Stimulated activated CD4-positive, alpha-beta T cell treated with anti-CD3 and anti-CD28 coated beads, TNF-alpha, amount 100 ng/mL, for 4 hours (primary cell): ENCODE measurements at places on chromosomes 4 and X.

- no peak for DNase-seq
Measured at GRCh38 chrX:132199941-132200340, 19.3 kb downstream of the RAP2C start.

DNA sequence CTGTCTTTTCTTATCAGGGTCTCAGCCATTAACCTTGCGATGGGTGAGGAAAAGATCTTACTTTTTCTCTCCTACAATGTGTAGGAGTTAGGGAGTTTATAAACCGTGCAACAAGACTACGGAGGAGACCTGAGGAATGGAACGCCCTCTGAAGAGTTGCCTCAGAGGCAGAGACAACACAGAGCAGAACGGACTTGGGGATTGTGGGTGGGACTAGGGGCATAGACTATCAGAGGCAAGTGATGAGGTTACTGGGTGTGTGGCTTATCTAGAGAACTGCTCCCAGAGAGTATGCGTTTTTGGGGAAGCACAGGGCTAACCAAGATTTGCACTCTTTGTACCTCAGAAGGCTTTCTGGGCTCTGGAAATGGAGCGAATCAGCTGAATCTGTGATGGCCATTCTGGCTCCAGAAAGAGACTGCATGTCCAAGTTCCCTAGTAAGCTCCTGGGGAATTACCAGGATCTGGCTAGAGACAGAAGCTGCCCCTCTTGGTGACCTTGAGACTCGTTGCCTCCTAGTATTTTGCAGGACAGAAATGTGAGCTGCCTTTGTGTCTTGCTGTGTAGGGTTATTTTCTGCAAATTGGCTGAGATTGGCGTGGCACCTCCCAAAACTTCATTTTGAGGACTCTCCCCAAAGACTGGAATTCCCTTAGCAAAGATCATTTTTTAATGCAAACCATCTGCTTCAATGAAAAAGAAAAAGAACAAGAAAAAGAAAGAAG lies 118.9 kb downstream of the ARSF start:
- DNase-seq = no peak

GRCh38 chr4:2587213-2587823 lies 50.9 kb downstream of the FAM193A start:
- no peak for DNase-seq

- no peak for DNase-seq
Measured at GRCh38 chr4:52612341-52612740, 46.8 kb downstream of the USP46 start.

DNA sequence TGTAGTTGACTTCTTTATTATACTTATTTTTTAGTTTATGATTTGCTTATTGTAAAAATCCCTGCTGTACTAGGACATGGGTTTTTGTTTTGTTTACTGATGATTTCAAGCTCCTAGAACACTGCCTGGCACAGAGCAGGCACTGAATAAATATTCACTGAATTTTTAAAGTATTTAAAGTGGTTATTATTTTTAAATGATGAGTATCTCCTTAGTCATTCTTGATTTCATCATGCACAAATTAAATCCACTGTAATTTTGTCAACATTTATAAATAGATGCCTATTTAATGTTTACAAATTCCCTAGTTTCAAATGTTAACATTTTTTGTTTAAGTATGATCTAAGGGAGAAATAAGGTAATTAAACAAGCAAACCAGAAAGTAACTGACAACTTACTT lies 367.9 kb upstream of the SLIT2 start:
- DNase-seq = no peak

DNA sequence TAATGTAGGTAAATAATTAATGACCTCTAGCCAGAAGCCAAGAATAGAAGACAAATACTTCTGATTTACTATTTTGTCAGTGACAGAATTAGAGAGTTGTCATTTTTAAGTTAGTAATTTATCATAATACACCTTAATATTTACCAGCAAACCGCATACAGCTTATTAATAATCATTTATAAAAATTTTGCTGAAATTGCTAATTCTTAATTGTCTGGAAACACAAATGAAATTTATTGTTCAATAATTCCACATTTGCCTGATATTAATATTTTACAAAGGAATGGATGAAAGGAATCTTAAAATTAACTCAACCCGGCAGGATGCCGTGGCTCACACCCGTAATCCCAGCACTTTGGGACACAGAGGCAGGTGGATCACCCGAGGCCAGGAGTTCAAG lies 44.7 kb downstream of the PROM1 start:
- DNase-seq = no peak

- DNase-seq = no peak
Measured at GRCh38 chr4:147808447-147808846, 76.6 kb downstream of the ARHGAP10 start.

DNA sequence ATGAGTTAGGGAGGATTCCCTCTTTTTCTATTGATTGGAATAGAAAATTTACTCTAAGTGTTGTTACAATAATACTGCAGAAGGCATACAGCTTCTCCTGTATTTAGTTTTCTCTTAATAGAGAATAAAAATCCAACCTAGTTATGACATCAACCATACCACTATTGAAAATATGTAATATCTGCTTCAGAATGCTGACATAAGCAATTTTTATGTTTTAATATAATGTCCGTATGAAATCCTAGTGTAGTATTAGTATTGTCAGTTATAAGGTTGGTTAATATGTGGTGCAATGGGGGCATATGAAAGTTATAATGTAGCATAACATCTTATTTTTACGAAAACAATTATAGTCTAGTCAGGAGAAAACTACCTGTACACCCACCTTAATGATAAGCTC lies 68.2 kb downstream of the HEPH start:
- no peak for DNase-seq

- DNase-seq = no peak
Measured at GRCh38 chr4:163755013-163755412, 260.5 kb downstream of the TMA16 start.

- DNase-seq = no peak
Measured at GRCh38 chrX:25006586-25007058, 9.1 kb downstream of the ARX start.

DNA sequence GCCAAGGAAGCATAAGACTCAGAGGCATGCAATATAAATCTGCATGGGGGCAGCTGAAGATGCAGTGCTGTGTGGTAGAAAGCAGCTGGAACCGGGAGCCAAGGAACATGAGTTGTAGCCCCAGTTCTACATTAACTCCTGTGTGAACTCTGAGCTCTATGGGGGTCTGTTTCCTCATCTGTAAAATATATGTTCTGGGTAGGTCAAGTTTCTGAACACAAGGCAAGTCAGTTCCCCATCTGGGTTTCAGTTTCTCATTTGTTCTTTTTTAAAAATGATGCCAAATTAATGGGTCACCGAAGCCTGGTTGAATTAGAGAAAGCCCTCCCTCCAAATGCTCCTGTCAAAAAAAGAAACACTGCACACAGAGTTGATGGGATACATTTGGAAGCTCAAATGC lies 24.0 kb downstream of the UNC5C start:
- no peak for DNase-seq

DNA sequence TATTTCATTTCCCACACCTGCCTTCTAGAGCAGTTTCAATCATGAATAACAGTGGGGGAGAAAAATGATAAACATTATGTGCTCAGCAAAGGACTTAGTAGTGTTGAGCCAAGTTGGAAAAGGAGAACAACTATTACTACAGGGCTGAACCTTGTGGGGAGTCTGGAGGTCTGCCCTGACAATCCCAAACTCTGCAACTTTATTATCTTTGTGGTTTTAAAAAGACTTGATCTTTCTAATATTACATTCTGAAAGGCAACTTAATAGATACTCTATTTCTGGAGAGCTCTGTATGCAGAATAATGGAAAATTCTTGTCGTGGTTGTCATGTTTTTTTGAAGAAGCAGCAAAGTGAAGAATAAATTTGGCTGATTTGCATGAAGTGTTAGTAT lies 116.1 kb downstream of the SPCS3 start:
- no peak for DNase-seq

DNA sequence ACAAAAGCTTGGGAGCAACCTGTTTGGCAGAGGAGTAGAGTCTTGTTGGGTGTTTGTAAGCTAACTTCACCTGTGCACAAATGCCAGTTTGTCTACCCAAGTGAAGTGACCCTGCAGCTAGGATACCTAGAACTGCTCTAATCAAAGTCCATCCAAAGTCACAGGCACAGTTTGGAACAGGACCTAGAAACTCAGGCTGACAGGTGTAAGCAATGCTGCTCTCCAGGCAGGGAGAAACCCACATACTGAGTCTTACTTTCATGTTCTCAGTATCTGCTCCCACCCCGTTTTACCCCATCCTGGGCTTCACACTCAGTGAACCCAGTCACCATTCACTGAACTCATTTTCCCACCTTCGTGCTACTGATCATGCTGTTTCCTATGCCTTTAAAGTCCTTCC lies 40.3 kb downstream of the MAML3 start:
- DNase-seq = no peak

DNA sequence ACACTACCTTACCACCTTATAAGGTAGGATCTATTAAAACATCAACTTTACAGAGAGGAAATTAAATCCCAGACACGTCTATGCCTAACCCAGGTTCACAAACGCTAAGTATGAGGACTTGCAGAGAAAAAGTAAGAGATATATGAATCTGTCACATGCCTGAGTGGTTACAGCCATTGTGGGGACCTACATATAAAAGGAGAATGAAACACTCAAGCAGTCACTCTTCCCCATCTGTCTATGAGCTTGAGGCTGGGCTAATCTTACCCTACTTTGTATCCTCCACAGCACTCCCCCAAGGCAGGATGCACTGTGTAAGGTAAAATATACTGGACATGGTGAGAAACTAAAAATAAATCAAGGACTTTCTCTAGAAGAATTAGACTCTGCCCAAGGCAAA lies 339.9 kb downstream of the HNRNPD start:
- DNase-seq = no peak

GRCh38 chrX:103513067-103513466 lies 6.2 kb downstream of the RAB40A start:
- no peak for DNase-seq

DNA sequence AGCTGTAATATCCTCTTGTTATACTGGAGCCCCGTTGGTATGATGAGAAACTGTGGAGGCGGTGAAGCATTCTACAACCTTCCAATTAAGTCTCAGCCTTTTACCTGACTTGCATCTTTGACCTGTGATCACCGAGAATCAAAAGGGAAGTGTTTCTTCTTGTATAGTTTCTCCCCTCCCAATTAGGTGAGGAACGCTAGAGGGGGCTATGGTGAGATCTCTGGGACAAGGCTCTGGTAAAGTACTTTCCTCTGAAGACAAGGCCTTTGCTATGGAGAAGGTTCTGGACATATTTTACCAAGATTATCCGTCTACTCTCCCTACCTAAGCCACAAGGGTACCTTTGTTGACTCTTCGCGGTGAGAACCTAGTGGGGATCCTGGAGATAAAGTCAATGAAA lies 111.3 kb downstream of the CBLL2 start:
- DNase-seq = no peak

GRCh38 chr4:23484689-23485088 lies 405.2 kb downstream of the PPARGC1A start:
- no peak for DNase-seq

DNA sequence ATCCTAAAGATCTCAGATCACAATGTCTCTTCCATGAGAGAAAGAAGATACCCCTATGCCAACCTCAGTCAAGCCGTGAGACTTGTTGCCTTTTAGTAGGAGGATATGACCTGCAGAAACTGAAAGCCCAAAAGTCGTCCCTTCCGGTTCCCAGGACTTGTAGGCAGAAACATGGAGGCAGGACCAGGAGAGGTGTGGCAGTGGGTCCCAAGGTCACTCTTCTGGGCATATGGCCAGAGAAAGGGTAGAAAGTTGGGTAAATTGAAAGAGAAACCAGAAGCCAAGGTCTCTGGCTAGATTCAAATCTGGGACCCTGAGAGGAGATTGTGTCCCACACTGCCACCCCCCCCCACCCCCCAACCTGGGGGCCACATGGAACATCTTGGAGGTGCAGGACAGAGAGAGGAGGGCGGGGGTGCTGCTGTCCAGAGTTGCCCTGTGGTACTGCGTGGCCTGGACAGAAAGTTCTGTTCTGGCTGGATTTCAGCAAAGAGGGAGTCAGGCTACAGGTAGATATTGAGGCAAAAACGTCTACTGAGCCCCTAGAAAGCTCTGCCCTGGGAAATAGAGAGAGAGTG lies 55.4 kb downstream of the DDX3X start:
- DNase-seq = no peak

DNA sequence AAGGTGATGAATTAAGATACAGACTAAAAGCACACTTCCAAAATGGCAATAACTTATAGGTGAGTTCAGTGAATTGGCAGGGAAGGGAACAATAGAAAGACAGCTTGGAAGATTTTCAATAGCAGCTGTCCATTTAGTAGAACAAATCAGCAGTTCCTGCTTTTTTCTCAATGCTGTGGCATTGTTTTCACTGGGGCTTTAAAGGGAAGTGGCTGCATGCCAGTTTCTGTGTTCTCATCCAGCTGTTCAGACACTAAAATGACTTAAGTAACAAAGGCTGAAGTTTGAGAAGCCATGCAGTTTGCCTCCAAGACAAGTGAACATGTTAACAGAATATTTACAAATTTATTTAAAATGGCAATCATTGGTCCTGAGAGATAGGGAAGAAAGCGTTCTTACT lies 291.9 kb downstream of the FAM47A start:
- no peak for DNase-seq

- DNase-seq = no peak
Measured at GRCh38 chr4:39994406-39994805, 16.7 kb upstream of the PDS5A start.

DNA sequence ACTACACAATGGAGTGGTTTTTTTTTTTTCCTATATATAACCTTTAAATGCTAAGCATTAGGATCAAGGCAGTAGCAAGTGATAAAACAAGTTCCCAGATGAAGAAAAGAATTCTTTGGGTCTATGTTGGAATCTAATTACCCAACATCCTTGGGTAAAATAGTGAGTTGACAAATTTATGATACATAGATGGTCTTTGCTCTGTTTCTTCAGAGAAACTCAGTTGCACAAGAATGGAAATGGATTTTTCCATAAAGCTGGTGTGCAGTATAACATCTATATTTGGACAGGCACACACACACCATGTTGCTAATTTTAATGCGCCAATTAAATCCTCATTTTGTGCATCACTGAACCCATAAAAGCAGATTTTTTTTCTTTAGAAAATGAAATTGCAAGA lies 137.0 kb upstream of the MED14 start:
- no peak for DNase-seq

GRCh38 chr4:153117554-153117953 lies 86.7 kb upstream of the TRIM2 start:
- no peak for DNase-seq

GRCh38 chr4:105631818-105632400 lies 76.6 kb downstream of the INTS12 start:
- DNase-seq = no peak

GRCh38 chr4:139555705-139556070 lies 331 bp downstream of the SETD7 start:
- DNase-seq = no peak

DNA sequence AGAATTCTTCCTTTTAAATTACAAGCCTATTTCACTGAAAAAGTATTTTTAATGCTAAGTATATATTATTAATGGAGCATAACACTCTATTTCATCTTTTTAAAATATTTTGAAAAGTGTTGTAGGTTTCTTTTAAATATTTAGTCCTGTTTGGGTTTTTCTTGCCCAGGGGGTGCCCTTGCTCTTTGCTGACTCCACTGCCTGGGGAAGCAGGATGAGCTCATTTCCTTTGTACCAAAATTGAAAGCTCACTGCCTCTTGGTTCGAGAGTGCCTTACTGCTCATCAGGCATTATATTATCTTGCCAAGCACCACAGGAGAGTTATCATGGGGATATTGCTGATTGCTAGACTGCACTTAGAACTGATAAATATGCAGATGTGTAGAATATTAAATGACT lies 819.2 kb downstream of the PCDH18 start:
- DNase-seq = no peak
